Colonic mucosa (tissue), 4 donors: ENCODE measurements at places on chromosomes 5 and 9.

DNA sequence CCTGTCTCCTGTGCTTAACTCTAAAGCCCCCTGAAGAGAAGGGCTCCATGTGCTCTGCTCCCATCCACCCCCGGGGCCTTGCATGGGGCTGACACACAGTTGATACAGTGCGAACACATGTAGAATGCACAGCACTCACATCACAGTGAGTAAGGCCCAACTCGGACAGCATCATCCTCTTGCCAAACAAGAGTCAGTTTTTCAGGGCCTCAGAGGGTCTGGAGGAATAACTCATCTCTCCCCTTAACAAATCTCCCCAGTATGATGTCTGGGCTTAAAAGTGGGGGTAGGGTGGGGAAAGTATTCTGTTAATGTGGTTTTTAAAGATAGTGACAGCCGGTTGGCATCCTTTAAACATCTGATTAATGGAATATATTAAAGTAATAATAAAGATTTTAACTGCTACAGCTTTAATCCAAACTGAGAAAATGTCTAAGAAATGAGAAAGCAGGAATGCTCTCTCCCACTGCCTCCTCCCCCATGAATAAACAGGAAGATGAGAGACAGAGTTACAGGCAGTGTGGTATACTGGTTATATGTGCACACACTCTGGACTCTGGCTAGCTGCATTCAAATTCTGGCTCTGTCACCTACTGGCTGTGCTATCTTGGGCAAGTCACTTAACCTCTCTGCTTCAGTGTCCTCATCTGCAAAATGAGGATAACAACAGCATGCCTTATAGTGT, 22.5 kb downstream of the APBA1 start:
- H3K27me3 ChIP-seq: no peaks in the 10 kb centered on the region
- no peaks in the 10 kb centered on the region for H3K36me3 ChIP-seq

- no peak overlapping the region for H3K27ac ChIP-seq
- no peaks in the 10 kb centered on the region for H3K4me1 ChIP-seq
- H3K4me3 ChIP-seq: no peak overlapping the region
- no peak for DNase-seq
- no peaks in the 10 kb centered on the region for H3K27me3 ChIP-seq
Measured at GRCh38 chr9:82808478-82808877, 254.5 kb downstream of the RASEF start.

GRCh38 chr5:125180231-125180829, 433.9 kb upstream of the ZNF608 start:
- H3K4me3 ChIP-seq: no peak overlapping the region
- H3K36me3 ChIP-seq: no peaks in the 10 kb centered on the region
- no peaks in the 10 kb centered on the region for H3K27me3 ChIP-seq
- DNase-seq: no peak
- no peaks in the 10 kb centered on the region for H3K4me1 ChIP-seq

- no peak overlapping the region for H3K27ac ChIP-seq
- H3K4me3 ChIP-seq: no peak overlapping the region
- DNase-seq: no peak
- no peaks in the 10 kb centered on the region for H3K27me3 ChIP-seq
- H3K36me3 ChIP-seq: no peaks in the 10 kb centered on the region
Measured at GRCh38 chr9:86452201-86452828, 98.1 kb upstream of the TUT7 start.

- H3K4me1 ChIP-seq: no peaks in the 10 kb centered on the region
- H3K27me3 ChIP-seq: no peaks in the 10 kb centered on the region
- H3K36me3 ChIP-seq: no peaks in the 10 kb centered on the region
- DNase-seq: no peak
- H3K4me3 ChIP-seq: no peak overlapping the region
Measured at GRCh38 chr9:114606068-114606467, 5.0 kb upstream of the TMEM268 start.
